ENCODE measurements at places on chromosomes 4 and X.

- no peak for DNase-seq
These were observed 113.2 kb downstream of the SPCS3 start for GRCh38 chr4:176432811-176433540.

GRCh38 chr4:153531000-153531358 is 64.8 kb downstream of the TMEM131L start:
- no peak for DNase-seq

DNA sequence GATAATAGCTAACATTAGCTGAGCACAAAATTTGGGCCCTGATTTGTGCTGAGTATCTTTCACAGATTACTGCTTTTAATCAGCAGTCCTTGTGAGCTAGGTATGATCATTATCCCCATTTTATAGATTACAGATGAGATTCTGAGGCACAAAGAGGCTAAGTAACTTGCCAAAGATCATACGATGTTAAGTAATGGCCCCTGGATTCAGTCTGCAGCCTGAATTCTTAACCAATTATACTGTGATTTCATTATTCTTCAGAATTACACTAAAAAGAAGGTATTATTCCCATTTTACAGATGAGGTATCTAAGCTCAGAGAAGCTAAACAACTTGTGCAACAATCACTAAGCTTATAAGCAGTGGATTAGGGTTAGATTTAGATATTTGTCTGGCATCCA is 97.9 kb upstream of the MYOZ2 start:
- no peak for DNase-seq

- DNase-seq: no peak
These were observed 8.8 kb downstream of the EPHA5 start for GRCh38 chr4:65661471-65661870.

GRCh38 chrX:17053502-17053901 is 107.0 kb downstream of the REPS2 start:
- DNase-seq: no peak

GRCh38 chr4:85681221-85681657 is 206.3 kb downstream of the ARHGAP24 start:
- DNase-seq: no peak

- DNase-seq: no peak
These were observed 99.7 kb downstream of the ATXN3L start for GRCh38 chrX:13219991-13220764.

DNA sequence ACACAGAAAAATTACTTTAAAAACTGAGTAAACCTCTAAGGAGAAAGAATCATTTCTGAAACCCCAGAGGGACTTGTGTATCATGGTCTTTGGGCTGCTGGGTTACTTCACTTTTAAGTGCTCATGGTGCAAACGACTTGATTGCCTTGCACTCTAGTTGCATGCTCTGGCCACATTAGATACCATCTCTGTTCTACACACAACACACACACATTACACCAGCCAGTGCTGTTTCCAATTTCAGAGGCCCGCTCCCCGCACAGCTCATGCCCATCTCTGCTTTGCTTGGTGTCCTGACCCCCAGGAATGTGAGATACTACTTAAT is 2.1 kb downstream of the PPP3CA start:
- no peak for DNase-seq

- DNase-seq: no peak
These were observed 31.1 kb downstream of the RAP2C start for GRCh38 chrX:132188175-132188574.

- no peak for DNase-seq
These were observed 261.8 kb downstream of the CAMK2D start for GRCh38 chr4:113499696-113500095.

GRCh38 chr4:181245326-181245725 is 997.9 kb upstream of the TENM3 start:
- no peak for DNase-seq

DNA sequence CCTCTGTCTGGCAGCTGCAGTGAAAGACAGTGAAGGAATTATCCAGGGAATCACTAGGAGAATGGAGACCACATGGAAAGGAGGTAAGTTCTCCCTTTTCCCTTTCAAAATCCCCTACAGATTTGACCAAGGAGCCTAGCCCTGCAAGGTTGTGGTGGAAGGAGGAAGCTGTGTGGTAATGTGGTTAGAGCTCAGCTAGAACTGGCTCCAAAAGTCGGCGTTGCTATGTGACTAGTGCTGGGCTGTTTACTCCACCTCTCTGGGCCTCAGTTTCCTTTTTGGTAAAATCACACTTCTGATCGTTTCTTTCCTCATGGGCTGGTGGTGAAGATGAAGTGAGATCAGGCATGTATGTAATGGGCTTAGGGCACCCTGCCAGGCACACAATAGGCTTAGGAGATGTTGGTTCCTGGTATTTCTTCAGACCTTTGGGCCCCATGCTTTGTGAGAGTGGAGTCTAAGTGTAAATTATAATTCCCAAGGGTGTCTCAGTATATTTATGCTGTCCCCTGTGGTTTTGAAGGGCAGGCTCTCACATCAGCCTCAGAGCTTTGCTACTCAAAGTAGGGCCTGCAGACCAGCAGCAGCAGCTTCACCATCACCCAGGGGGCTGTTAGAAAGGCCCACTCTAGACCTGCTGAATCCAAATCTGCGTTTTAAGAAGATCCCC is 183.7 kb upstream of the BCOR start:
- no peak for DNase-seq

All from cardiac muscle cell (in vitro differentiated cells and primary cell).